ENCODE measurements at places on chromosomes 2 and 18. TPM values are rescaled to one million over a fixed set of nuclear protein-coding genes. Genes with fewer than 3 reads are reported as not detected.

The CTAGE1 gene
- not detected for polyA plus RNA-seq

The LYPD1 gene
- 3.4 TPM for polyA plus RNA-seq

The NCKAP5 gene
- 0.27 TPM for polyA plus RNA-seq

The GPATCH11 gene
- polyA plus RNA-seq, result 0.38 TPM

The CAPN13 gene
- 1.5 TPM for polyA plus RNA-seq
